Panc1 (cell line): ENCODE measurements at places on chromosomes 1 and 21.

GRCh38 chr1:77394166-77394565 is 112.3 kb downstream of the AK5 start:
- no peak for DNase-seq

DNA sequence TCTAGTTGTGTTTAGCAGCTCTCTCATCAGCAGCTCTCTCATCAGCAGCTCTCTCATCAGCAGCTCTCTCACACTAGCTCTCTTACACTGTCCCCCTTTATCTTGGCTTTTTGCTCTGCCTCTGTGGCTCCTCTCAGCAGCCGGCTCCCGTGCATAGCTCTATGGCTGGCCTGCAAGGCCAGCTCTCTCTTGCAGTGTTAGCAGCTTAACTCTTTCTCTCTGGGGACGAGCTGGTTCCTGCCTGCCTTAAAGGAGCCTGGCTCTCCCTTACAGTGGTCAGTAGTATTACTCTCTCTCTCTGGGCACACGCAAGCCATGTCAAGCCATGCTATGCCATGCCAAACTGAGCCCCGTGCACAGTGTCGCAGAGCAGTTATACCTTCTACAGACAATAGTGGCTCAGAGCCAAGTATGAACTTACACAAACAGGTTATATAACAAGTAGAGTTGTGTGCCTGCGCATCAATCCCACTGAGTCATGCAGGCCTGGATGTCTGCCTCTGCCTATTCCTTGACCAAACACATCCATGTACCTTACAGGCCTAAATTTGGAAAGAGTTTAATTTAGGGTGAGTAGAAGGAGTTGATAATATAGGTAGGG is 295.9 kb downstream of the TPR start:
- DNase-seq = no peak

DNA sequence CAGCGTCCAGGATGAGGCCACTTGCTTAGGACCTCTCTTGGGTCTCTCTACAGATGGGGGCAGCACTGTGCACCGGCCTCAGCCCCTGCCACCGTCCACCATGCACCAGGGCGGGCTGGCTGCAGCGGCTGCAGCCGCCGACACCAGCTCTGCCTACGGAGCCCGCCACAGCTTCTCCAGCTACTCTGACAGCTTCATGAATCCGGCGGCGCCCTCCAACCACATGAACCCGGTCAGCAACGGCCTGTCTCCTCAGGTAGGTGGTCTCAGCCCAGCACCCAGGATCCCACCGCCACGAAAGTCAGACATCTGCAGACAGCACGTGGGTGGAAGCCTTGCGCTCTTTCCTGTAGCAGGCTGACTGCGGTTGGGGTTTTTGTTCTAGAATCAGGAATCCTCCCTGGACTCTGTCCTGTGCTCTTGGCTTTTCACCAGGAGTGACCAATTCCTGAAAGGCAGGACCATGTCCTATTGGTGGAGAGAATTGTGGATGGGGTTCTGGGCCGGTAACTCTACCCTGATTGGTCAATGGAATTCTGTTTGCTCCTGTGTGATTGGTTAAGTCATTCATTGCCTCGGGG is 72.5 kb downstream of the PAX7 start:
- DNase-seq = no peak

DNA sequence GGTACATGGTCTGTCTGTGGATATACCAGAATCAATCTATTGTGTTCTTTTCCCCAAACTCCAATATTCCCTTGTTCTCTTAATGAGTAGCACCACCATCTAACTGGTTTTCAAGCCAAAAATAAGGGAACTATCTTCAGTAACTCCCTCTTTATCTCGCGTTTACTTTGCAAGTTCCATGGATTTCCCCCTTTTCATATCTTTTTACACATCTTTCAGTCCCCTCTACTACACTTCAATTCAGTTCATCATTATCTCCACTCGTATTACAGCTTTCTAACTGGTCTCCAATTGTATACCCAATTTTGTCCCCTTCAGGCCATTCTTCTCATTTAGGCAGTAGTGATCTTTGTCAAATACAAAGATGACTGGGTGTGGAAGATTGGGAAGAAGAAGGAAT is 4.1 kb upstream of the TMCO1 start:
- no peak for DNase-seq

- DNase-seq = no peak
These were observed 41.7 kb upstream of the GPR25 start for GRCh38 chr1:200831091-200831490.

GRCh38 chr1:189633658-189634057 is 844.0 kb downstream of the BRINP3 start:
- DNase-seq = no peak

GRCh38 chr1:85544689-85545215 is 35.8 kb upstream of the CCN1 start:
- peak; percentile 77 for DNase-seq

DNA sequence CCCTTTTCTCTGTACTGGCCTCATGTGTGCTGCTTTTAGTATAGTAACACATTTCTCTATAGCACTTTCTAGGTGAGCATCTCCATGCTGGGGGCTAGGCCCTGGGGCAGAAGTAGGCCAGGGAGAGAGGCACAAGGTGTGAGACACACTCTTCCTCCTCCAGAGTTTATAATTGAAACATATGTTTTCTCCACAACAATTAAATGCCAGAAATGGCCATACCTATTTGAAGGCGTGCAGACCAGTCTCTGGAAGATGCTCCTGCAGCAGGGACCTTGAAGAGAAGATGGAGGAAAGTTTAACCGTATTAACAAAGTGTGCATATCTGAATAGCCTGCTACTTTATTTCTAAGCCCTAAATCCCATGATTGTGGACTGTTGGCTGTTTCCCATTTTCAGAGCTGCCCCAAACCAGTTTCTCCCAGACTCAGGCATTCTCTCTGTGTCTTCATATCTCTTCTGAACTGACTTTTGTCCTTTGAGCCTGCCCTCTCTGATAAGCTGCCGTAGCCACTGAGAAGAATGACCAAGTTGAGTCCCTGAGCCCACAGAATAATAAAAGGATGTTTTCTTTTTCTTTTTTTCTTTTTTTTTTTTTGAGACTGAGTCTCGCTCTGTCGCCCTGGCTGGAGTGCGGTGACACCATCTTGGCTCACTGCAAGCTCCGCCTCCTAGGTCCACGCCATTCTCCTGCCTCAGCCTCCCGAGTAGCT is 81.3 kb downstream of the LRRC8D start:
- DNase-seq = no peak

DNA sequence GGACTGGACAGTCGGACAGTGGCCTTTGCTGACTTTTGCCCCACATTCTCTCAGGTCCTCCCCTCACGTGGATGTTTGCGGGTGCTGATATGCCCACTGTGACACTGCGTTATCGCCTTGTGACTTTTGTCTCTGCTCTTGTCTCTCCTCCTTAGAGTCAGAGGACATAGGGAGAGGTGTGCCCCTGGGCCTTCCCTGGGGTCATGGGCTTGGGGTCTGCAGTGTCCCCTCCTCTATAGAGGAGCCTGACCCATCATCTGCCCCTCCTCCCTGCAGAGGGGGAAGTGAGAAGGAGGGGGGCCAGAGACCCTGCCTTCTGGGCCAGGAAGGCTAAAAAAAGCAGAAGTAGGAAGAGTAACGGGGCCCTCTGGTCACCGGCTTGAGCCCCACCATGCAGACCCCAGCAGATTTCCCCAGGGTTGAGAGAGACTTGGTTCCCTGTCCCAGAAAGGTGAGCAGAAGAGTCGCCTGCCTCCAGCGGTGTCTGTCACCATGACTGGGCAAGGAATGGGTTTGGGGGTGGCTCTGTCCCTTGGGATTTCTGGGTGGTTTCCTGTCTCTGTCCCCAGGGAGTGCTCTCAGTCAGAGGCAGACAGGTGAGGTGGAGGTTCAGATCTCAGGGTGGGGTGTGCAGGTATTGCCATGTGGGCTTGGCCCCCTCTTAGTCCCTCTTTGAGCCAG is 13.3 kb downstream of the RPS6KA1 start:
- no peak for DNase-seq

- no peak for DNase-seq
These were observed 12.8 kb upstream of the CD53 start for GRCh38 chr1:110860174-110860573.

- peak; percentile 2 for DNase-seq
These were observed 32.3 kb downstream of the AGT start for GRCh38 chr1:230681599-230681998.

DNA sequence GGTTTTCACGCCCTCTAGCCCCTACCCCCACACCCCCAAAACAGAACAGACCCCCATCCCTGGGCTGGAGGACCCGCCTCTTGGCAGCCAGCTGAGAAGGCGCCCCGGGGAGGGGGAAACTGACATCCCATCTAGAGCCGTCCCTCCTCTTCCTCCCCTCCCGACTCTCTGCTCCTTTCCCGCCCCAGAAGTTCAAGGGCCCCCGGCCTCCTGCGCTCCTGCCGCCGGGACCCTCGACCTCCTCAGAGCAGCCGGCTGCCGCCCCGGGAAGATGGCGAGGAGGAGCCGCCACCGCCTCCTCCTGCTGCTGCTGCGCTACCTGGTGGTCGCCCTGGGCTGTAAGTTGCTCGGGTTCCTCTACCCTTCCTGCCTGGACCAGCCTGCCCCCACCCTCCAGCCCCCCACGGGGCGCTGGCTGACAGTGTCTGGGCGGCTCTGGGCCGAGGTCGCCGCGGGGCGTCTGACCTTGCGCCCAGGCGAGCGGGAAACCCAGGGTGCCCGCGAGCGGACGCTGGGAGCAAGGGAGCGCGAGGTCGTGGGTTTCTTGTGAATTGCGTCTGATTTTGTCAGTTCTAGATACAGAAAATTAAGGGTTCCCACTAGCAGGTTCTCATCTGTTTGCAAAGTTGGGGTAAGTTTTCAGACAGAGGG is 618 bp downstream of the JAM2 start:
- no peak for DNase-seq

- DNase-seq = no peak
These were observed 60.5 kb downstream of the SPATA46 start for GRCh38 chr1:162316187-162316586.

DNA sequence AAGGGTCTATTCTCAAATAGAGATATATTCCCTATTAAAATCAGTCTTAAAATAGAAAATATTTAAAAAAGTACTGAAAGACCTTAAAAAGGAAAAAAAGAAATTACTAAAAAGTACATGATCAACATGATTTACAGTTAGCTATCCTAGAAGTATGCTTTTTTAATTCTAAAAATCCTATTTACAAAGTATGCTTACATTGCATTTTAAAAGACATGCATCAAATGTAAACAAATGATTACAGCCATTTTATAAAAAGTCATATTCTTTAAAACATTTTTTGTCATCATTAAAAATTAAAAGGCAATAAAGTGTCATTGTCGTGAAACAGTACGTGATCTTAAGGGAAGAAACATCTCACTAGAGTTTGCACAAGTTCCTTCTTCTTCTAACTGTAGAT is 7.9 kb upstream of the C1orf52 start:
- no peak for DNase-seq

GRCh38 chr1:100456880-100457279 is 81.1 kb upstream of the GPR88 start:
- DNase-seq = no peak

DNA sequence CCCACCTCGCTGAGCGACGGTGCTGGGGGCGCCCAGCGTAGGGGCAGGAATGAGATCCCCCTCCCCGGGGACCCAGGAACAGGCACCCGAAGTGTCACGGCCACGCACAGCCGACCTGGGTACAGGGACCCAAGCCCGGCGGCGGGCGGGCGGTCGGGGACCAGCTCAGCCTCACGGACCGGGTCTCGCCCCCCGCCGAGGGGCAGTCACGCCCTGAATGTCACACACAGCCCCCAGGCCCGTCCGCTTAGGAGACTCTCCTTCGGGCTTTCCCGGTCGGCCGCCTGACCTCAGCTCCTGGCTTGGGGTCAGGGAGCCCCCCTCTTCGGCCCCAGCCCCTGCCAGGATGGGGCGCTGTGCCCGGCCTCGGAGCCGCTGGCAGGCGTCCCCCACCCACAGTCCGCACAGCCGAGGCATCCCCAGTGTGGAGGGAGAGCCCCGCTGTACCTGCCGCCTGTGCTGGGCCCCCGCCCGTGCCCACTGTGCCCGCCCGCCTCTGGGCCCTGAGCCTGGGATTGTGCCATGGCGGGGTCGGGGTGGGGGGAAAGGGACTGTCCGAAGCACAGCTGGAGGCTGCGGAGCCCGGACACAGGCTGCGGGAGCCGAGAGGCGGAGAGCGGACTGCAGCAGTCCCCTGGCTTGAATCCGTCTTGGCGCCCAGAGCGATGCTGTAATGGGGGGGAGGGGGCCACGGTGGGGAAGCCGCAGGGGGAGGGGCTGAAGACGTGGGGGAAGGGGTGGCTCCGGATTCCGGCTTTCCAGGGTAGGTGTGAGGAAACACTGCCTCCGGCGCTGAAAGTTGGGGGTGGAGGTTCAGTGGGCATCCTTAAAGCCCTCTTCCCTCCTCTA is 627 bp upstream of the DLGAP3 start:
- no peak for DNase-seq

DNA sequence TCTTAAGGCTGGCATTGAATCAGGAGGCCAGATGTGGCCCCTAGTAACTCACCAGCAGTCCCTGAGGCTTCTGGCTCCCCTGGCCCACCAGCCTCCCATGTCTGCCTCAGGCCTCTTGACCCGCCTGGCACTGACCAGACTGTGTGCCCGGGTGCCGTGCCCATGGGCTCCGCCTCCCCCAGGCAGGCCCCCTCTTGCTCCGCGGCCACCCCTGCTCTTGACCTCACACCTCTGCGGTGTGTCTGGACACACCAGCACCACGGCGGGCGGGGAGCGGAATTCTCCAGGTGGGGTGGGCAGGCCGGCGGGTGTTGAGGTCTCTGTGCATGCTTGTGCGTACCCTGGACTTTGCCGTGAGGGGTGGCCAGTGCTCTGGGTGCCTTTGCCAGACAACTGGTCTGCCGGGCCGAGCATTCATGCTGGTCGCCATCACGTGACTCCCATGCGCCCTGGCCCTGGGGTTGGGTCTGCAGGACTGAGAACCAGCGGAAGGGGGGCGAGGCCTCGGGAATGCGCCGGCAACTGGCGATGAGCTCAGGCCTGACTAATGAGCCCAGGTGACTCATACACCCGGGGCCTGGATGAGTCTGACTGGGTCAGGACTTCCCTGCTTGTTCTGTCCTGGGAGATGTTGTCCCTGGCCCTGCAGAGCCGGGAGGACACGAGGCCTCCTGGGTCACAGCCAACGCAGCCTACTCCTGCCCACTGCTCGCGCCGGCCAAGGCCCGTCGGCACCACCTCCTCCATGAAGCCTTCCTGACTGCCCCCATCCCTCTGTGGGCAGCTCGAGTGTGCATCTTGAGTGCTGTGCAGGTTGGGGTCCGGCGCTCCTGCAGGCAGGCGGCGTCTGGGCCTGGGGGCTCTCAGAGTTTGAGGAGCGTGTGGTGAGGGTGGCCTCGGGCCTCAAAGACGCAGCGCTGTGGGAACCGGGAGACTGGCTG is 22.6 kb downstream of the COL18A1 start:
- peak; percentile 91 for DNase-seq

DNA sequence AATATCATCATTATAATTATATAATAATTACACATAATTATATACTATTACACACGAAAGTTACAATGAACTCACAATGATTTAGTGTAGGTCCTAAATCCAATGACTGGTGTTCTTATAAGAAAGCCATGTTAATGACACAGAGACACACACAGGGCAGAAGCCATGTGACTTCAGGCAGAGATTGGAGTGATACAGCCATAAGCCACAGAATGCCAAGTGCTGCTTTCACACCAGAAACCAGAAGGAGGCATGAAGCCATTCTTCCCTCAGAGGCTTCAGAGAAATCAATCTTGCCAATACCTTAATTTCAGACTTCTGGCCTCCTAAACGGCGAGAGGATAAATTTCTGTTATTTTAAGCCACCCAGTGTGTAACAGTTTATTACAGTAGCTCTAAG is 147.4 kb upstream of the KRTAP19-8 start:
- DNase-seq = no peak
